Fibroblast of skin of left biceps (primary cell): ENCODE measurements at places on chromosomes 2 and 18.

DNA sequence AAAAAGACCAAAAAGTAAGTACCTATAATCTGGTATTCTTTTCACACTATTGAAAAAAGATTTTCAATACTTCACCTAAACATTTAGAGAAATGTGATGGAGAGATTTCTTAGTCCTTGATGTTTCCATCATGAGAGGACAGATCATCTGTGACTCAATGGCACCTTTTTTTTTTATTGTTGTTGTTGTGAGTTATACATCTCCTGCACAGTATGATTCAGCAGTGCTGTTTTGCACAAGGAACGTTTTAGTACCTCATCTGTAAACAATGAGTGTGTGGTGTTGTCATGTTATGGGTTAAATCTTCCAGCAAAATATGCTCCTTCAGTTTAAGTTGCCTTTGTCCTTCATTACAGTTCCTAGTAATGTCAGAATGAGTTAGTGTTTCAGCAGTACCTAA is 2.2 kb downstream of the KIAA1328 start:
- DNase-seq = no peak

DNA sequence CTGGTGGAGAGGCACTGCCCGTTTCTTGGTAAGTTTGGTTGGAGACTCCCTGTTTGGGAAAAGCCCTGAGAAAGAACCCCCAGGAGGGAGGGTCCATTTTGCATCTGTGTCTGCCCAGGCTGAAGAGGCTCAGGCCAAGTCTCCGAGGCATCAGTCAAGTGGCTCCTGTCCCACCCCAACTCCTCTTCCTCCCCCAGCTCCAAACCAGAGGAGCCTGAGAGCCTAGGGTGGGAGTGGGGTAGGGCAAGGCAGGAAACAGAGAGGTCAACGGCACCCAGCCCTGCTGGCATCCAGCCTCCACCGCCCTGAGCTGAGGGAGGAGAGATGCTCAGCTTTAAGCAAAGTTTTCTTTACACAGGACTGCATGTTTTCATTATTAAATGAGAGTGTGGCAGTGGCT is 38.2 kb downstream of the CYP27C1 start:
- no peak for DNase-seq

- no peak for DNase-seq
Observed at GRCh38 chr2:65434592-65435241, 2.3 kb upstream of the SPRED2 start.

DNA sequence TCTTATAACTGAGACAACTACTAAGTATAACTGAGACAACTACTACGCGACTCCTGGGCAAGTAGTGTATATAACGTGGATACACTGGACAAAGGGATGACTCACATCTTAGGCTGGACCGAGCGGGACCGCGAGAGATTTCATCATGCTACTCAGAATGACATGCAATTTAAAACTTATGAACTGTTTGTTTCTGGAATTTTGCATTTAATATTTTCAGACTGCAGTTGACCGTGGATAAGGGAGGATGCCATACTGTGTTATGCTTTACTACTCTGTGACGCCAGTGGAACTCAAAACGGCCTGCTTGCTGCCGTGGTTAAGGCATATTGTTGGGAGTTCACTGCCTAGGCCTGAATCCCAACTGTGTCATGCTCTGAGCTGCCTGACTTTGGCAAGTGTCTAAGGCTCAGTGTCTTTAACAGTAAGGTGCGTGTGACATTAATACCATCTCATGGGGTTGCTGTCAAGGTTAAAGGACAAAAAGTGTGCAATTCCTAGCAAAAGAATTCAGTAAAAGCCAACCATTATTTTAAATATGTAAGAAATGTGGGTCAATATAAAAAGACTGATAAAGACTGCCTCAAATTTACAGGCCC is 64.6 kb downstream of the BMP10 start:
- DNase-seq = no peak

- no peak for DNase-seq
Observed at GRCh38 chr2:96594691-96595152, 43.4 kb downstream of the KANSL3 start.

DNA sequence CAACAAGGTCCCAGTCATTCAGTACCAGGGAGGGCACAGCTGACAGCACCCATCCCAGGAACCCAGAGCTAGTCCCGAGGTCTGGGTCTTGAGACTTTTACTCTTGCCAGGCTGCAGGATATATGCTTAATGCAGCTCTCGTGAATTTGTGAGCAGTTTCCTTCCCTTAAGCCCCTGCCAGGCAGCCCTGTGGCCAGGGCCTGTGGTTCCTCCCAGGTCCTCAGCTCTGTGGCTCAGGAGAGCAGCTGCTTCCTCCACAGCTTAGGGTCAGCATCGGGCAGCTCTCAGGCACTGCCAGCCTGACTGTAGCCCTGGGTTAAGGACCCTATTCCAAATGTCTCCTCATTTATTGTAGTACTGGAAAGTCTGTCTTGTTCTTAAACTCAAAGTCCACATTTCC is 1384.8 kb downstream of the RPIA start:
- no peak for DNase-seq

DNA sequence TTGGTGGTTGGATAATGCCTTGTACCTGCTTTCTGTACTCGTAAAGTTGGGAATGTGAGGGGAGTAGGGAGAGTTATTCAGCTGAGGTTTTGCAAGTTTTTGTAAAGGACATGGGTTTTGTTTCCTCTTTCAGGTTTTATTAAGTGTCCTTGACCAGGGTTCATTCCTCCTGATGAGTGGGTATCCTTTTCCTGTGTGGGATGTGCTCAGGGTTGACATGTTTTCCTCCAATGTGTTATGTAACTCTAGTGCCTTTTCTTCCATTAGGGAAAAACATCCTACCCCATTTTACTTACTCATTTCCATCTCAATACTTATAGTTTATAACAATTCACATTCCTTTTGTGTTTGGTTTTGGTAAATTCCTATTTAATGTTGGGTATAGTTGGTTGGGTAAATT is 48.4 kb downstream of the OTX1 start:
- DNase-seq = no peak

DNA sequence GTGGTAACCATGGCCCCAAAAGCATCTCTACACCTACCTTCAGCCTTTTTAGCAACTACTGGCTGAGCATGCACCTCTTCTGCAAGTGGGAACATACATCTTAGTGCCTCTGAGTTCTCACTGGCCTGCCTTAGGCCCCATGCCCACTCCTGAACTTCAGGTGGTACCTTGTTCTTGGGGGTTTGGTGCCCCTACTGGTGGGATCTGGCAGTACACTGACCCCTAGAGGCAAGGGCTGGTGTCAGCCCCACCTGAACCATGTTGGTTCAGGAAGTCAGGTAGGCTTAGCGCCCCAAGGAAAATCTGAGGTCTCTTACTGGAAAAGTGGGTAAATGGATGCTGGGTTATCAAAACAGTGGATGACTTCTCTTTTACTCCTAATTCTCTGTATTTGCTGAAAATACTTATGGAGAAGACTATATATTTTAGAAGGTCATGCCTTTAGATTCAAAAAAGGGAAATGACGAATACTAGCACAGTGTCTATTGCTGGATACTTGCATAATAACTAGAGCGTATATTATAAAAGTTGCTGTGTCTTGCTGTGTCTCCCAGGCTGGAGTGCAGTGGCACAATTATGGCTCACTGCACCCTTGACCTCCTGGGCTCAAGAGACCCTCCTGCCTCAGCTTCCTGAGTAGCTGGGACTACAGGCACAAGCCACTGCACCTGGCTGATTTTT is 84.6 kb downstream of the RAB31 start:
- no peak for DNase-seq

- DNase-seq = no peak
Observed at GRCh38 chr2:189124175-189124574, 55.4 kb downstream of the COL5A2 start.

DNA sequence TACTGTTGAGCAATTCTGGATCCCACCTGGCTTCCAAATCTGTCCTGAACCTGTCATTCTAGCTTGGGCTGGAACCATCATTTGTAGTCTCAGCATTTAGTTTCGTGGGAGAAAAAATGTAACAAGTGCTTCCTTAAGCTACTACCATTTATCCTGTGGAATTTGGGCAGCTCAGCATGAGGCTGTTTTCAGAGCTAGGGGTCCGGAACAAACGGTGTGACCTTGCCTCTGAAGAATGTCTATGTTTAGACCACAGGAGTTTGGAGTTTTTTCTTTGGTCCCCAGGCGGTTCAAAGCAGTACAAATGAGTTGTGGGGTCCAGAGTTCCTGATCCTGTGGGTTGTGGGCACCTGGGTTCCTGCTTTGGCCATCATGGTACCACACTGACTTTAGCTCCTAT is 59.1 kb upstream of the TMEM178A start:
- DNase-seq = no peak

DNA sequence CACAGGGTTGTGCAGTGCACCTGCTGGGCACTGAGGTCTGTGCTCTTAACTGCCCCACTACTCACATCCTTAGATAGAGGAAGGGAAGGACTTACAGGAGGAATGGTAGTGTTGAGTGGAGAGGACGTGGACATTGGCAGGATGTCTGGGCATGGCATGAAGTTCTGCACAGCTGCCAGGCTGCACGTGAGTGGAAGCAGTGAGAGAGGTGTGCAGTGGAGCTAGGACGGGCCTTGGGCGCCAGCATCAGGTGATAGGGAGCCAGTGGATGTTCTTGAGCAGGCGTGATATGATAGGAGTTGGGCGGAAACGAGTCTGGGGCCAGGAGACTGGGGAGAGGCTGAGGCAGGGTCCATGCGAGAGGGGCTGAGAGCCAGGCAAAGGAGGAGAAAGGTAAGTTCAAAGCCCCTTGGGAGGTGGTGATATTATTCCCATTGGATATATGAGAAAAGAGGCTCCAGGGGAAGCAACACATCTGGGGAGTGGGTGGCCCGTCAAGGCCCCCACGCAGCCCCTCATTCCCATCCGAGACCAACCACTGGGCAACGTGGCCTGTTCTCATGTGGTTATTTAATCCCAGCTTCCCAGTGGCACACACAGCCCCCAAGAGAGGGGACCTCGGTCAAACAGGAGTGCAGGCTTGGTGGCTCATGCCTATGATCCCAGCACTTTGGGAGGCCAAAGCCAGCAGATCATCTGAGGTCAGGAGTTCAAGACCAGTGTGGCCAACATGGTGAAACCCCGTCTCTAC is 45.7 kb upstream of the SNED1 start:
- DNase-seq = no peak

DNA sequence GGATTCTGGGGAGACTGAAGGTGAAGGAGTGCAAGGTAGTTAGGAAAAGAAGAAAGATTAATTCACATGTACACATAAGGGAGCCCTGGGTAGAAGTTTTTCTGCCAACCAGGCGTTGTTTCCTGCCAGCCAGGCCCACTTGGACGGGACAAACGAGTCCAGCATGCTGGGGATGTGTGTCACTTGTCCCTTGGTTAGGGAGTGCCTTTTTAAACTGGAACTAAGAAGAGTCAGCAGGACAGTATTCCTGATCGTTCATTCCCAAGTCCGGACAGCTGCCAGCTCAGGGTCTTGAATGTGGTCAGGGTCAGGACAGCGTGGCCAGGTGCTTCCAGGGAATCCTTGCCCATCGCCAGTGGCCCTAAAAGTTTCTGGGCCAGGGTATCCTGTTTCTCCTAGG is 43.2 kb downstream of the POMC start:
- no peak for DNase-seq

DNA sequence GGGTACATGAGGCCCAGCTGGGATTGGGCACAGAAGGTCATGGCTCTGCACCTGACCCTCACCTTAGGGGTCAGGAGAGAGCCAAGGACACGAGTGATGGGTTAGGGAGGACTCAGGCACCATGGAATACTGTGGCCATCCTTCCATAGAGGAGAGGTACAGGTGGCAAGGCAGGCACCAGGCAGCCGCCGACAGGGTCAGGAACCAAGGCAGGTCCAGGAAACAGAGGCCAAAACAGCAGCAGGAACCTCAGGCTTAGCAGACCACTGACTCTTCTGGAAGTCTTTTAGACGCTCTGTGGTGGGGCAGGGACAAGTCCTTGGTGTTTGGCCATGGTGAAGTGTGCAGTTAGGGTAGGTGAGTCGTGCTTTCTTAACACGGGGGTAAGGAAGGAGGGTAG is 128.0 kb downstream of the NEDD4L start:
- DNase-seq = no peak

DNA sequence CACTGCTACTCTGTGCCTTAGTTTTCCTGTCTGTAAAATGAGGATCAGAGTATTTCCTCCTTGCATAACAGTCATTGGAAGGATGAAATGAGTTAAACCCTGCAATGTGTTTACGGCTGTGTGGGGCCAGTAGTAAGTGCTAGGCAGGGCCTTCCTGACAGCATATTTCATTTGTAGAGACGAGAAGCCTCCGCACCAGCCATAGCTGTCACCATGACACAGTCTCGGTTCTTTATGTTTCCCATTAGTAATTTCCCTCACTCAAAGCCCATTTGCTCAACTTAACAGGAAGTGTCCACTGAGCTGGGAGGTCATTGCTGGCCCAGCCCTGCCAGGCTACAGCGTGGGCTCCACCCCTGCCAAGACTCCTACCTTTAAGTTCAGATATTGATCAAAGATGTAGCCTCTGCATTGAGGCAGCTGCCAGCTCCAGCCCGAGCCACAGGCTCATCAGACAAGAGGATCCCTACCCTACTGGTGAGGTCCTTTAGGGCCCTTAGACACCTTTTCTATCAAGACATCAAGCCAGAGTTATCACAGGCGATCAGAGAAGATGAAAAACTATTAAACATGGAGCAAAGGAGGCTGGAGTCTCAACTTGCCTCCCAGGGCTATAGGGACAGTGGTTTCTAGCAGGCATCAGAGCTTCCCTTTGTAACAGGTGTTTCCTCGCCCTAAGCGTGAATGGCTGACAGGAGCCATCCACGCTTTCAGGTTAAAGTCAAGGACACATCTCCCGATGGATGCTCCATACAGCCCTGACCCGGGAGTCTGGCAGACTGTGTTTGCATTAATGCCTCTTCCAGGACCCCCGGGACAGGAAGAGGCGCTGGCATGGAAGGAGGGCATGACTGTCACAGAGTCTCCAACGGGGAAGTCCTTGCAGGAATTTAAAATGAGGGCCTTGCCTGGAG is 251.7 kb downstream of the NDUFA10 start:
- DNase-seq = no peak

DNA sequence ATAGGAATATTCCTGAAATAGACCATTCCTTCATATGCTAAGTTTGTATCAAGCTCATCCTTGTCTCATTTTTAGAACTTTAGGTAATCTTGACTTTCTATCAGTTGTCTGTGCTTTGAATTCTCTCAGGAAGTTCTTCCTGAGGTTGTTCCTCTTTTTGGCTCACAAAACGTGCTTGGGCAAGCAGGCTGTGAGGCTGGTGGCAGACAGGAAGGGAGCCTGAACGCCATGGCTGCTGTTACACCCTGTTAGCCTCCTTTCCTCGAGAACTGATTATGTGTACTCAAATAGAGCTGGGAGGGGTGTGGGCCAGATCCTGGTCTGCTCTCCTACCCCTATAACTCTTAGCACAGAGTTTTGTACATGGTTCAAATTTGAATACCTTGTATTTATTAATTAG is 136.4 kb upstream of the CELF4 start:
- DNase-seq = no peak

- no peak for DNase-seq
Observed at GRCh38 chr2:68031043-68031442, 31.8 kb downstream of the C1D start.

- no peak for DNase-seq
Observed at GRCh38 chr18:68847219-68847837, 49.4 kb downstream of the CCDC102B start.

GRCh38 chr2:42842466-42842865 is 50.1 kb upstream of the HAAO start:
- DNase-seq = no peak

- no peak for DNase-seq
Observed at GRCh38 chr2:156311976-156312375, 20.5 kb downstream of the NR4A2 start.

GRCh38 chr2:218781691-218782527 is at the start of gene CYP27A1:
TSS of gene CYP27A1 (plus strand) at chr2:218782147. CDS start at chr2:218782183, 36 bp downstream.
- DNase-seq = no peak
